Stimulated activated CD4-positive, alpha-beta T cell treated with anti-CD3 and anti-CD28 coated beads, Interleukin-1b, Interleukin-23, amount 100 ng/mL, for 1 hour (primary cell): ENCODE measurements at places on chromosomes 7 and 10.

DNA sequence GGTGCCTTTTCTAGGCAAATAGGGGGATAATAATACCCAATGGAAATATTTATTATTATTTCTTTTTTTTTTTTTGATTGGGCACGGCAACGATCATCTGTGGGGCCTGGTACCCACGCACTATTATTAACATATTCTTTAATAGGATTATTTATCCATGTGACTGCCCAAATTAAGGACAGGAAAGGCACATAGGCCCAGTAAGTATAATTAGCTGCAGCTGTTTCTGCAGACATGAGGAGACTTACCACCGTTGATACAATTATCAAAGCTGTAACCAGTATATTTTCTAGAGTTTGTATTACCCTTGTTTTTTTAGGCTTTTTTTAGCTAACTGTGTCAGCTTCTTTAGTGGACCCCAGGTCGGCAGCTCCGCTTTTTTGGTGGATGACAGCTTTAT is 25.2 kb upstream of the GUSB start:
- DNase-seq: no peak

DNA sequence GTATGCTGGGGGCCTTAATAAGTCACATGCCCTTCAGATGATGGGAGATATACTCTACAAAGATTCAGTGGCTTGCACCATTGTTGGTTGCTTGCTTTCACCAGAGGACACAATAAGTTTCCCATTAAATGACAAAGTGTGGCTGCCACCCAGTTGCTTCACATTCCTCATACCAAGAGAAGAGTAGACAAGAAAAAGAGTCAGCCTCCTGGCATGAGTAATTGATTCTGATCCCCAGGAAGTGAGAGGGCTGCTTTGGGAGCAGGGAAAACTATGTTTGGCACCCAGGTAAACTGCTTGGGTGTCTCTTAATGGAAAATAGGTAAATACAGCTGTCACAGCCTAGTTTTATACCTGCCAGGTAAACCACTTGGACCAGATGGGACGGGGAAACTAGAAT is 66.7 kb upstream of the IL6 start:
- no peak for DNase-seq

DNA sequence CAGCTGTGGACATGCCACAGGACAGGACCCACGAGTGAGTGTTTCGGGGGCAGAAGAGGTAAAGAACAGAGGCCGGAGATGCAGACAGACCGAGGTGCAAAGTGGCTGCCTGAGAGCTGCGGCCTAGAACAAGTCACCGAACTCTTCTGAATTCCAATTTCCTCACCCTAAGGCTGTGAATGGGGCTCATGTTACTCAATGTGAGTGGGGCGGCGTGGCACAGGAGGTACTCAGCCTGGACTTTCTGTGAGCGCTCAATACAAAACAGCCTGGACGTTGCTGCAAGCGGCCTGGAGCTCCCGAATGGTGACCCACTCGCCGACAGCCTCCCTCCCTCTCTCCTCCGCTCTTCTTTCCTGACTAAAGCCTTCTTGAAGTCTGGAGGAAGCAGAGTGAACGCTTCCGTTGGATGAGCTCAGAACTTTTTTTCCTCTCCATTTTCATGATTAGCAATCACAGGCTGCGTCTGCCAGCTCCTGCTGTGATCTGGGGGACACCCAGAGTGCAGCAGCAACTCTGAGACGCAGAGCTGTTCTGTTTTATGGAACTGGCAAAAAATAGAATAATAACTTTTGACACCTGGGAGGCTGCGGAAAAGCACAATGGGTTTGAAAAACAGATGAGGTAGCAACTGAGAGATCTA is 108.5 kb downstream of the PTPRN2 start:
- no peak for DNase-seq

DNA sequence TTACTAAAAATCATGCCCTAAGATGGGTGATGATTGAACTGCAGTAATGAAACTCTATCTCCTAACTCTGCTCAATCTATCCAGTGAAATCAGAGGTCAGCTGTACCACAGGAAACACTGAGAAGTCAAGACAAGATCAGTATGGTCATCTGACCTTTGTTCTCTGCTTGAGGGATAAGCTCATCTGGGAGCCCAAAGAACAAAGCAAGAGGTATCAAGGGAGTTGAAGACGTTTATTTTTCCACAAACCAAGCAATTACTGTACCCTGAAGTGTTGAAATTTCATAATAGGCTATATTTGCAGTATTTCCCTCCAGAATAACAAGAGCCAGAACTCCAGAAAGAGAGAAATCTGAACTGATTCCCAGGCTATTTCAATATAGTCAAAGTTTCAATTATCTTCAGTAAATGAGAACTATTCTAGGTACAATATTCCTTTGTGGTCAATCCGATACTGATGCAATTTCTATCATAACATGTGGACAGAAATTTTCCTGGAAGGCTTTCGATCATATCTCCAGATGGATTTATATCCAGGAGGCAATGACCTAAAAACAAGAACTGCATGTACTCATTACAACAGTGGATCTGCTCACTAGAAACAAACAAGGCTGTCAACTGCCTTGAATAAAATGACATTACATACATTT is 345.3 kb downstream of the TNS3 start:
- DNase-seq: no peak

- no peak for DNase-seq
Observed at GRCh38 chr10:44071479-44071878, 313.4 kb downstream of the CXCL12 start.

GRCh38 chr10:114600057-114600456 is 58.0 kb downstream of the ABLIM1 start:
- DNase-seq: no peak

GRCh38 chr10:128476368-128476725 is 350.1 kb upstream of the MKI67 start:
- no peak for DNase-seq

- no peak for DNase-seq
Observed at GRCh38 chr10:10911471-10911921, 106.2 kb upstream of the CELF2 start.

DNA sequence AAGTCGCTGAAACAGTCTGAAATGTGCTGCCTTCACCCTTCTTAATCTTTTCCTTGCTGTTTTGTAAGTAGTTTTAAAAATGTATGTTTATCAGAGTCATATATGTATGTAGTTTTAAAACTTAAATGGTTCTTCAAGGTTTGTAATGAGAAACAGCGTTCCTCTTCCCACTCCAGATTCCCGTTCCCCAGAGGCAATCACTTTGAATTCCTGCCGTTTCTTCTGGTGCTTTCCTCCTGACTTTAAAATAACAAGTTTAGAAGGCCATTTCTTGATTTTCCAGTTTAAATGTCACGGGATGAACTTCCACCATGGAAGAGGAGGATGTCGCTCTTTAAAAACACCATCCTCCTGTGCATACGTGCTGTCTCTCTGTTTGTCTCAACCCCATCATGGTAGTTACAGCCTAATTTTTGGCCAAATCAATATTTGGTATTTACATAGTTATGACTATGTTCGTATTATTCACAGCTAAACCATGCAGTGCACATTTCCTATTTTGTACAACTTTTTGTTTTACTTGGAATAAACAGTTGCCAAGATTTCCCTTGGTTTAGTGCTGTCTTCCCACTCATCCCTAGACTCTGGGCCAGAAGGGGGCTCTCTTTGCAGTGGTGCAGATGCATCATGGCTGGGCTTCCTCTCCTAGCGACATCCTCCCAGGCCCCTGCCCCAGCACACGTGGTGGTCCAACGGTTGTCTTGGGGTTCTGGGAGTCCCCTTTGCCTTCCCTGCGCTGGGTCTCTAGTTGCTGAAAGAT is 151.4 kb downstream of the PTPN20 start:
- DNase-seq: no peak

DNA sequence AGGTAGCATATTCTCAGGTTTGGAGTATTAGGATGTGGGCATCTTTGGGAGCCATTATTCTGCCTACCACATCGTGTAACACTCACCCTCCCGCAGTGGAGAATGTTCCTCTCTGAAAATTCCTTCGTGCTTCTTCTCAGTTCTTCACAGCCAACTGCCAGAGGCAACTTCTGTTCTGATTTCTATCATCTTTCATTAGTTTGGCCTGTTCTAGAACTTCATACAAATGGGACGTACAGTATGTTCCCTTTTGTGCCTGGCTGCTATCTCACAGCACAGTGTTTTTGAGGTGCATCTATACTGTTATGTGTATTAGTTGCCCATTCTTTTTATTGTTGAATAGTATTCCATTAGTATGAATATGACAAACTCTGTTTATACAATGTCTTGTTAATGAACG is 8.9 kb upstream of the SLC26A3 start:
- no peak for DNase-seq

GRCh38 chr10:69096045-69096444 is 8.1 kb downstream of the SRGN start:
- DNase-seq: no peak

DNA sequence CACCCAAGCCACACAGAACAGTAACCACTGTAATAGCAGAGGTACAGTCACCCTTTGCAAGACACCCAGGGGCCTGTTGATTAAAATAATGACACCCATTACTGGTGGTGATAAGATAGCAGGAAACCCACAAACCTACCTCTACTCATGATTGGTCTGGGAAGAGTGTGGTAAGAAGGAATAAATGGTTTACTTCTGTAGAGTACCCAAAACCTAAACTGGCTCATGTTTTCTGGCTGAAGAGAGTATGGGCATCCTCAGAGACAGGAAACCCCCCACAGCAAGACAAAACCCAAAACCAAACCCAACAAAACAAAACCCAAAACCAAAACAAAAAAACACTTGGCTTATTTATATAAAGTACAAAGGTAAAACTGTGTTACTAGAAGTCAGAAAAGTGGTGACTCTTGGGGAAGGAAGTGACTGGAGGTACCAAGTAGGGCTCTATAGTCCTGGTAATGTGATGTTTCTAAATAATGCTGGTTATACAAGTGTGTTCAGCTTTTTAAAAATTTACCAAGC is 15.5 kb upstream of the DNAJB12 start:
- no peak for DNase-seq
